NCI-H2081 treated with DMSO at 0.1 percent for 48 hours (cell line): ENCODE measurements at places on chromosomes 3 and 15.

DNA sequence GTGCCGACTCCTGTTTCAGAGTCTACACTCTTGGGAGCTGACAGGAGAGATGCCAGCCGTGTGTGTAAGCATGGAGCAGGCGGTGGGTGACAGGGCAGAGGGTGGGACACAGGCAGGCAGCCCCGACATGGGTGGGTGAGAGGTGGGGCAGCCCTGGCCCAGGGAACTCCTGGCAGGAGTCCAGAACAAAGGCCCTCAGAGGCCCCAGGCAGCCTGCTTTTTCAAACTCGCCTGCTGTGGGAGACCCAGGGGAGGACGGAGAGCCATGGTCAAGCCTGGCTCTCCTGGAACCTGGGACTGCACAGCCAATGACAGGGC lies 29.3 kb upstream of the SLC41A3 start:
- no peak for DNase-seq

- no peak for DNase-seq
Measured at GRCh38 chr15:57189466-57189865, 186.8 kb upstream of the CGNL1 start.

- no peak for DNase-seq
Measured at GRCh38 chr3:183359036-183359435, 69.4 kb downstream of the MCF2L2 start.

DNA sequence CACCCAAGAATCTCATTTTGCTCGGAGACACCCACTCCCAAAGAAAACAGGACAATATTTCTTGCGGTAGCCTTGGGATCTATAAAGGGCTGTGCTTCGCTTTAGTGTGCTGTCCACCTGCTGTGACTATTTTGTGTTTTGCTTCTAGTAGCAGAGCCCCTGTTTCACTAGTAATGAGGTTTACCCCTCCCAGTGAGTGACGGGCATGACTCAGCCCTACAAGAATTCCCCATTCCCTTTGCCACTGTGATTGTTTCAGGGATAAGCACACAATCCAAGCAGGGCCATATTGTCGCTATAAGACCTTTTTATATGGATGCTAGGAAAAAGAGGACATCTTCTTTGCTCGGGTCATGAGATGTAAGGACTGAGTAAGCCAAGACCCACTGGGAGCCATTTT lies 62.5 kb upstream of the FOXB1 start:
- DNase-seq = no peak

DNA sequence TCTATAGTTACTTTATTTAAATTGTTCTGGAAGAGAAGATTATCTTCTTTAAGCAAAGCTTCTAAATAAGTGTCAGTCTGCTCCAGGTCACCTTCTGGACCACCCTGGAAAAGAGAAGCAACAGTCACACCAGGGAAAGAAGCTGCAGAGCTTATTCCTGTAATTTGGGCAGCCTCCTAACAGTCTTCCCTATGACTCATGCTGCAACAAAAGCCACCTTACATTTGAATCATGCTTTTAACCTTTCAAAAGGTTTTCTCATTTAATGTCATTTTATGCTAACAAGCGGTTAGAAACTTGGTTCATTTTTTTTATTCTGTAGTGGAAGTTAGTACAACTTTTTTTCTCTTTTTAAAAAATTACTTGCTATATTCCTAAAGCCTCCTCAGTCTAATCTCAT lies 5.3 kb upstream of the GUCA1C start:
- no peak for DNase-seq

DNA sequence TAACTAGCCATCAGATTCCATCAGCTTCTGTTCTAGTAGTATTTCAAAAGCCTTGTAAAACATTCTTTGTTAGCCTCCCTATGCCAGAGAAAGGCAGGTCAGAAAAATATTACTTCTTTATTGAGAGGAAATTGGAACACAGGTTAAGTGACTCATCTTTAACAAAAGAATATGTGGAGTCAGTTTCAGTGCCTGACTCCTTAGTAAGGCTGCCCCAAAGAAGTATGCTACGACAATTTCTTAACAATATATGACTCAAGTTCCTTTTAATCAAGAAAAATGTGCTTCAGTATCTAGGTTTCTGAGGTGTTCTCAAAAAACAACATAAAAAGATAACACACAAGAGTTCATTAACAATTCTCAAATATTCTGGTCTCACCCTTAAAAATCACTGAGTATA lies 139.2 kb downstream of the VPS13C start:
- DNase-seq = no peak

DNA sequence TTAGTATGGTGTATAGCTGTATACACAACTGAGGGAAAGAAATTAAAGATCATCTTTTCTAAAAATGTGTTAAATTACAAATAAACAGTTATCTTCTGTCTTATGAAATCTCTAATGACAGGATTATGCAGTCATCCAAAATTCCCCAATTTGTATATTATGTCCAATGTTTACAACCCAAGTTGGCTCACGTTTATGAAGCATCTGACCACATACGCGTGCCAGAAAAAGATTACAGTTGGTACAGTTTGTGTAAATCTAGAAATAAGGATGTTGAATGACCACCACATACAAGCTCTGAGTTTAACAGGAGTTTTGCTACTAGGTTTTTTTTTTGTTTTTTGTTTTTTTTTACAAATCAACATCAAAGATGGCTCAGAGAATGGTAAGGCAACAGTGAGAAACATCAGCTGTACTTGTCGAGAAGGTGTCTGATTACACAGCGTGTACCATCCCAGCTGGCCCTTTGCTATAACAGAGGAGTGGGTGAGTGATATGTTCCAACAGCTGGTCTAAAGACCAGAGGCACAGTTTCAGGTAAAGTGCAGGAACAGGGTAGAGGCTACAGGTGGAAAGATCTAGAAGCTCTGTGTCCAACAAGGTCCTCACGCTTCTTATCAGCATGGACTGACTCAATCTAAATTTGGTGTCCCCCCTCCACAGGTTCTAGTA lies 47.1 kb downstream of the USF3 start:
- DNase-seq = no peak

- no peak for DNase-seq
Measured at GRCh38 chr3:57221883-57222282, 5.6 kb upstream of the APPL1 start.

DNA sequence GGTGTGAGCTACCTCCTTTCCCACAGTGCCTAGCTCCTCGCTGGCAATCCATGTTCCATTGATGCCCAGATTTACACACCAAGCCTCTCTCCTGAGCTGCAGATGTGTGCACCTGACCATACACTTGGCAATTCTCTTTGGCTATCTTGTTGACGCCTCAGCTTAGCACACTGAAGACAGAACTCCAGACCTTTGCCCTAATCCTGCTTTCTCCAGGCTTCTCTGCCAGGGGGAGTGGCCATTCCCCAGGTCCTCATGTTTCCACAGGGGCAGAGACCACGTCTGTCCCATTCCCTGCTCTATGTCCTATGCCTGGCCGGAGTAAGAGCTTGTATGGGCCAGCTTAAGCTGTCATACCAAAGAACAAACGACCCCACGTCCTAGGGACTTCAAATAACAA lies 30.2 kb upstream of the ALDH1L1 start:
- no peak for DNase-seq

- no peak for DNase-seq
Measured at GRCh38 chr3:73433079-73433478, 191.7 kb downstream of the PDZRN3 start.

- no peak for DNase-seq
Measured at GRCh38 chr3:195717416-195717815, 3.4 kb upstream of the MUC20 start.

GRCh38 chr3:143170676-143171075 lies 51.1 kb downstream of the CHST2 start:
- DNase-seq = no peak

- no peak for DNase-seq
Measured at GRCh38 chr3:185733980-185734724, 90.7 kb downstream of the IGF2BP2 start.

- no peak for DNase-seq
Measured at GRCh38 chr15:100202309-100202960, 139.3 kb downstream of the ADAMTS17 start.

DNA sequence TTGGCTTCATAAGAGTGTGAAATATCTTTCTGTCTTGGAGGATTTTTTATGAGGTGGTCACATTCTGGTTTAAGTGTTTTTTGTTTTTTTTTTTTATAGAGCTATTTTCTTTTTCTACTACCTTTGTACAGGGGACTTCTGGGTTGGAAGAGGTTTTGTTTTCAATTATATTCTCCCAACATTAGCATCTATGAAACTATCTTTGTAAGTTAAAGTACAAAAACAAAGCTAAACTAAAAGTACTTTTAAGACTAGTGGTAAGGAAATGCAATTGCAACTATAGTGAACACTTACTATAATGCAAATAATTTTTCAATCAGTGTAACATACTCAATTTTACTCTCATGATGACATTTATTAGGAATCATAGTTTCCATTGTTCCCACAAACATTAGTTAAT lies 688.2 kb downstream of the SI start:
- DNase-seq = no peak

DNA sequence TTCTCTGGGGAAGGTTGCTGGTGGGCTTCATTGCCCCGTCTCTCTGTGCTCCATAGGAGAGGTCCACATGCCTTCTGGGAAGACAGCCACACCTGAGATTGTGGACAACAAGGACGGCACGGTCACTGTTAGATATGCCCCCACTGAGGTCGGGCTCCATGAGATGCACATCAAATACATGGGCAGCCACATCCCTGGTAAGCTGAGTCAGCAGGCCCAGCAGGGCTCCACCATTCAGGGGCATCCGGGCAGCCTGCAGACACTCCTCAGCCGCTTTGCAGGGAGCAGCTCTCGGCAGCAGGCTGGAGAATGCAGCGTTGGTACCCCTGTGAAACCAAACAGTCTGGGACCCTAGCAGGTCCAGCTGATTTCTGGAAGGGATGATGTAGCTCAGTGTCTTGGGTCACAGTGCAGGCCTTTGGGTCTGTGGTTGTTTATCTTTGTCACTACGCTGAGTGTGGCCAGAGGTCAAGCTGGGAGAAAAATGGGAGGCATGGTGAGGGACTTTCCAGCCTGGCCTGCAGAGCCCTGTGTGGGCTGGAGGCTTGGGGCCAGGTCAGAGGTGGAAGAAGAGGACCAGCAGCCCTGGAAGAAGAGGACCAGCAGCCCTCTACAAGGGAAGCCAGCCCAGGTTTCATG lies 67.2 kb downstream of the DNASE1L3 start:
- no peak for DNase-seq

- DNase-seq = no peak
Measured at GRCh38 chr15:56207092-56207491, 36.6 kb downstream of the RFX7 start.

- no peak for DNase-seq
Measured at GRCh38 chr3:126562737-126563276, 4.1 kb upstream of the C3orf22 start.

DNA sequence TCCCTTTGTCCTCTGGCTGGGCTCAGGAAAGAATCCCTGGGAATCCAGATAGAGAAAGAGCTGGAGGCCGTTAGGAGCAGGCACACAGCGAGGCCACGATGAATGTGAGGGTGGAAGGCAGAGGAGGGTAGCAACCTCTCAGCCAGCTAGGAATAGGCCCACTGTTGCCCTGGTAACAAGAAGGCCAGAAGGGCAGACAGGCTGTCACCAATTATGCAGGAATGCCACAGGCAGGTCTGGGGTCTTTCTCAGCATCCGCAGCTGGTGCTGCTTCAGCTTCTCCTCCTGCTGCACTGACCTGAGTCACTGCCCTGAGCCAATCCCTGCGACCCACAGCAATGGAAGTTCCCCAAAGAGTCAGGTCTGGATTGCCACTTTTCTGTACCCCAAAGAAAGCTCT lies 62.8 kb upstream of the C3orf80 start:
- DNase-seq = no peak
